ENCODE measurements at places on chromosomes 5 and 9.

GRCh38 chr5:65252977-65253376 lies 228.7 kb downstream of the ADAMTS6 start:
- DNase-seq: no peak

- no peak for DNase-seq
Observed at GRCh38 chr5:1502046-1502736, 21.6 kb downstream of the LPCAT1 start.

- no peak for DNase-seq
Observed at GRCh38 chr5:31137676-31138075, 55.8 kb upstream of the CDH6 start.

DNA sequence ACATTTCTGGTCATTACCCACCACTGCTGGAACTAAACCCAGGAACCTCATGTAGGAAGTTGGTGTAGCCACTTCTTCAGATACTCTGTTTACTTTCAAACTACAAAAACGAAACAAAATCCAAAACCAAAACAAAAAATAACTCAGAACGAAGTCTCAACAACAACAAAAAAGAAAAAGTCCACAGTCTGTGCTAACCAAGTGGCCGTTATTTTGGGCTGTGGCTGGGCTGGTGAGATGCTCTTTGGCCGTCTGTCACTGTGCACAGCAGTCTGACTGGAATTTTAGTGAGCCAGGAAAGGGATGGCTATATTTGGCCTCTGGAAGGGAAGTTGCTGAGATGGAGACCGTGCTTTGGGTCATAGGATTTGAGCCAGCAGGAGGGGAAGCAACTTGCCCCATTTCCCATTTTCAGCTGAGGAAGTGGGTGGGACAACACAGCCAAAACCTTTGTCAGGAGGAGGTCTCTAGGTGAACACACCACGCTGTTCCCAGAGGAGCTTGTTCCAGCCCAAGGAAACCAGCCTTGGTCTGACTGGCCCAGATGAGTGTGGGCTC lies 334.1 kb downstream of the ZSWIM6 start:
- no peak for DNase-seq

- DNase-seq: no peak
Observed at GRCh38 chr5:6820851-6821479, 107.7 kb downstream of the TENT4A start.

GRCh38 chr5:9932770-9933169 lies 302.6 kb upstream of the TAS2R1 start:
- no peak for DNase-seq

DNA sequence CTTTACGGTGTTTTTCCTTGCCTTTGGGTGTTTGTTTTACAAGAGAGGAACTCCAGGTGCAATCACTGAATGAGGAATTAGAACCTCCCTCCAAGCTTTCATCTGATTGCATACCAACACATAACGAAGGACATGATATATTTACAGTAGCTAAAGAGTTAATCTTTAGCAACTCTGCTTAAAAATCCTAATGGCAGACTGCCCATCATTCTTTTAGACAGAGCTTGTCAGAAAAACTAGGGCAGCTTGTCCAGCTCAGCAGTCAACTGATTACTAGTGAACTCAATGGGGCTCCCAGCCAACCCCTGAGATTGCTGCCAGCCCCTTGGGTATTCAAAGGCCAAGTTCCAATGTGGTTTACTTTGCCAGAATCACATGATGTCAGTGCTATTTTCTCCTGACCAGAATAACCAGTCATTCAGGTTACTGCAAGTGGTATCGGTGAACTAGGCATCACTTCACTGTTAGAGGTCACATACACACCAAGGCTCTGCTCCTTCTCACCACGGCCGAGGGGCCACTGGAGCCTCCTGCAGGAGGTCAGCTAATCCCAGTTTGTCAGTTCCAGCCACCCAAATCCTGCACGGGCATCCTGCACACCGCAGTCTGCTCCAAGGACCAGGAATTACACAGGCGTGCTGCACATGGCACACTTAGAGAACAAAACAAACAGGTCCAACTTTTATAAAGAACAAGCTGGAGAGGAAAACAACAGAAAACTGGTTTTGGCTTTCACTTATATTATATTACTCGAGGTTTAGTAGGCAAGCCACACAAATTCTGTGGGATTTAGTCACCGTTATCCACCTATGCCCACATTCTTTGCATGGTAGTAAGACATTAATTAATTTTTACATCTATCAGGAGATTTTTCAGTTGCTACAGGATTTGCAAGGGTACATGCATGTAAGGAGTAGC lies 62.5 kb downstream of the NFIB start:
- DNase-seq: no peak

DNA sequence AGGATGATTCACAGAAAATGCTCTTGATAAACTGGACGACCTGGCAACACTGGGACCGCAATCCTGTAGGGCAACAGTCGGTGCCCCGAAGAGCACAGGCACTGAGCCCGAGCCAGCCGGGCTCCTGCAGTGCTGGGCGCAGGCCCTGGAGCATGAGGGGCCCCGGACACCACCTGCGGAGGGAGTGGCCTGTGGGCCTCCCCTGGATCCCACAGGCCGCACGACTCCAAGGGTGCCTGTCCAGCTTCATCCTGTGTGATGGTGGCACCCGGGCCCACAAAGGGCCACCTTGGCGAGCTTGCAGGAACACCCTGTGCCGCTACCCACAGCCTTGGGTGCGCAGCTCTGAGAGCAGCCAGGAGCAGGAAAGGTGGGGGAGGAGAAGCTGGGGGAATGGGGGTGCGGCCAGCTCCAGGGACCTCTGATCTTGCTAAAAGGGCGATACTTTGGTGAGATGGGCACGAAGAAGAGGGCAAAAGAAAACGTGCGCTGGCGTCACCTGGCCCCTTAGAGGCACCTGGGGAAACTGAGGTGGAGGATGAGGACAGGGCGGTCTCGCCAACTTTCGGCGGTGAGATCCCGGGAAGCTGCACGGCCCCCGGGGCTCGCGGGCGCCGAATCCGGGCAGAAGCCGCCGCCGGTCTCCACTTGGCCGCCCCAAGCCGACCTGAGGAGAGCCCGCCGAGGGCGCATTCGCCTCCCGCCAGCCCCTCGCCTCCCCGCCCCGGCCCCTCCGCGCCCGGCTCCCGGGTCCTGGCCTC lies 722 bp downstream of the TBC1D9B start:
- no peak for DNase-seq

GRCh38 chr5:96483878-96484277 lies 50.8 kb upstream of the PCSK1 start:
- no peak for DNase-seq

DNA sequence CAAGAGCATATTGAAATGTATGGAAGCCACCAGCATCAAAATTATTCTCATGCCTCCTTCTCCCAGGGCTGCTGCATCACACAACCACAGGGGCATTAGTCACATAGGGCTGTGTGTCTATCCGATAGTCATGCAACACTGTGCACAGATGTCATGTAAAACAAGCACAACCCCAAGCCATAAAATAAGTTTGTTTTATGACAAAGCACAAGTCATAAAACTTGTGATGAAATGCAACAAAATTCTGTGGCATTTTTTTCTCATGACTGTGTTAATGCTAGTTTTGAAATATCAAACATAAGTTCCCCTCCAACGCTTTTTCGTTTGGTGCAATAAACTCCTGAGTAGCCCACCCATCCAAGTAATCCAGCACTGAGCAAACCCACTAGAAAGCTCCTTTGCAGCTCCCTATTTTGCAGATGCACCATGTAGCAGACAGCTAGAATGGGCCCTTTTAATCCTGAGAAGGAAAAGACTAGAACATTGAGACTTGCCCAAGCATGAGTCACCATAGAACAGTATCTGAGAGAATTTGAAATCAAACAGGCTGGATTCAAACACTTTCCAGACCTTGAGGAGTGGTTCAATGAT lies 93.3 kb upstream of the ZNF366 start:
- no peak for DNase-seq

GRCh38 chr5:40733879-40734563 lies 21.7 kb downstream of the TTC33 start:
- no peak for DNase-seq

- no peak for DNase-seq
Observed at GRCh38 chr5:148491015-148491792, 107.4 kb downstream of the FBXO38 start.

GRCh38 chr5:34480810-34481528 lies 175.2 kb upstream of the RAI14 start:
- DNase-seq: no peak

- DNase-seq: no peak
Observed at GRCh38 chr5:89729623-89730301, 679.8 kb downstream of the CETN3 start.

DNA sequence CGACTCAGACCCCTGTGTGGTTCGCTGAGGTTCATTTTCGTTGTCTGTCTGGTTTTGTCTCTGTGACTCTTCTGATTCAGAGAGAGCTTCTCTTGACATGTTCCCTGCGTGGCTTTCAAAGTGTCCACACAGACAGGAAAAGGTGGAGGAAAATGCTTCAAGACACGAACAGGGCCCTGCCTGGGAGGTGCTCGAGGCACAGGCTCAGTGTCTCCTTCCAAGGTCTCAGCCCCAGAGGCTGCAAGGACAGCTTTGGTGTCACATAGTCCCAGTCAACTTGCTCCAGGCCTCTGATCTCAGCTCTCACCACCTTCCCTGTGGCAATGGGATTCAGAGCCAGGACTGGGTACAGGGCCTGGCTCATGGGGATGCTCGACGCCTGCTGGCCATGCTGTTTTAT lies 51.6 kb upstream of the SARDH start:
- DNase-seq: no peak

DNA sequence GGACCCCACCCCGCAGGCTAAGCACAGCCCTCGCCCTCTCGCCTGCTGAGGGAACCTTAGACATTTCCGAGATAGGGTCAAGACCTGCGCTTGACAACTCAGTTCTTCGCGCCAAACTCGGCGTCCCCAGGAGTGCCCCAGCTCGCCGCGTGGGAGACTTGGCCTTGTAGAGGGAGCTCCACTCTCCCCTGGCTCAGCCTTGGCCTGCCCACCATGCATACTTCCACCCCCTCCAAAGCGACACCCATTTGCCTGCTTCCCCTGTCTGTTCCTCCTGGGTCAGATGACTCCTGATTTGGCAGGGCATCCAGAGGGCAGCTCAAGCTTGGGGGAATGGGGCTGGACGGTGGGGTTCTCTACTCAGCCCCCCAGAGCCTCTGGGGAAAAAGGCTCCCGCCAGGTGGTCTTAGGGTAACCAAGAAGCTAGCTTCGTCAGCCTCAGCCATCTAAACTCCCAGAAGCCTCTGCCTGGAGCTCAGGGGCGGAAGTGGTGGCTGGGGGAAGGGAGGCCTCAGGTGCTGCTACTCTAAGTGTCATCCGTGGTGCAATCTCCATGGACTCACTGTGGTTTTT lies 560 bp downstream of the DOCK2 start:
- DNase-seq: peak; percentile 37

- no peak for DNase-seq
Observed at GRCh38 chr9:134968011-134968822, 50.5 kb upstream of the FCN1 start.

DNA sequence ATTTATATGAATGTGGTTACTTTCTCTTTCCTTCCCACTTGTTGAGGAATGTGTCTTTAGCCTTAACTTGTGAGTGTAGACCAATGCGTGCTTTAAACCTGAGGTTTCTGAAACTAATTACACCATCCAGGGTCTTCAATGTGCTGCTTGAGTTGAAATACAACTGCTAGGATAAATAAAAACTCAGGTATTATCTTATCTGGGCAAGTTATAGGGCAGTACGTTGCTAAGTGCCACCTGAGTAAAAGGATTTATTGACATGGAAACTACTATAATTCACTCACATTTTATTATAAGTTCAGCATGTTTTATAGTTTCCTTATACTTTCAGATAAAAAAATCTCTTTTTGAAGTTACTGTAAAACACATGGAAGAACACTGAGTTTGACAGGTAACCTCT lies 1136.8 kb upstream of the NUDT12 start:
- no peak for DNase-seq

GRCh38 chr5:72622170-72622760 lies 115.1 kb upstream of the ZNF366 start:
- DNase-seq: no peak

GRCh38 chr9:12849486-12850003 lies 74.7 kb downstream of the LURAP1L start:
- DNase-seq: no peak

- no peak for DNase-seq
Observed at GRCh38 chr5:81601919-81602318, 149.0 kb downstream of the SSBP2 start.

GRCh38 chr5:176578391-176578808 lies 29.3 kb downstream of the CDHR2 start:
- DNase-seq: no peak

DNA sequence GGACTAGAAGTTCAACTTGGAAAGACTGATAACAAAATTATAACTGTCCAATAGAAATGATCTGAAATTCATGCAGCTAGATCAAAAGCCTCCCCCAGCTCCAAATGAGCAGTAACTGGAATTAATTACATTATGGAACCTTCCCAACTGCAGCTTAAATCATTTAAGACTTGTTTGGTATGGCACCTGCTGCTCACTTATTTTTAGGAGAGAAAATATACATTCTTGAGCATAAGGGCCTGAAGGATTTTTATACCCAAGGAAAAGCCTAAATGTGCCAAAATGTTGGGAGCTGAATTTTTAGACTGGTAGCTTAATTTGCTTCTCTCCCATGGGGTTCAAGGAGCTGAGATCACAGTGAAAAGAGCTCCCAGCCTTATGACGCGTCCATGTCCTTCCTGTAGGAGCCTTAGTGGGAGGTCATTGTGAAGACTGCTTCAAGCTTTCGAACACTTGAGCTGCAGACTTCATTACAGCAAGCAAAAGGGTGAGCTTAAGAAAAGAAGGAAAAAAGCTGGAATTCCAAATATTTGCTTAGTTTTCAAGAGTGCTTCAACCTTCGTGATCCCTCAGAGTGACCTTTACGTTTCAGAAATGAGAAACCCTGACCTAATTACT lies 276.0 kb downstream of the DMAC1 start:
- no peak for DNase-seq

DNA sequence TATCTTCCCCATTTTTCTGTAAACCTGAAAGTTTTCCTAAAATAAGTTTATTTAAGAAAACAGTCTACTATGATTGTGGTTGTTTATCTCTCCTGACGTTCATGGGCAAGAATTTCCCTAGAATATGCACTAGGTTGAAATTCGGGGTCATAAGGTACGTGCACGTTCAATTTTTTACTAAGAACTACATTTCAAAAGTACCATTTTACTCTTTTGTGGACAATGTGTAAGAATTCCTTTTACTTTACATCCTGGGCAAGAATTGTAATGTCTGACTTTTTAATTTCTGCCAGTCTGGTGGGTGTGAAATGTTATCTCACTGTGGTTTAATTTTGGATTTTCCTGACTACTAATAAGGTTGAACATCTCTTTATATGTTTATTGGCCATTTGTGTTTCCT lies 12.4 kb downstream of the IL5 start:
- no peak for DNase-seq

DNA sequence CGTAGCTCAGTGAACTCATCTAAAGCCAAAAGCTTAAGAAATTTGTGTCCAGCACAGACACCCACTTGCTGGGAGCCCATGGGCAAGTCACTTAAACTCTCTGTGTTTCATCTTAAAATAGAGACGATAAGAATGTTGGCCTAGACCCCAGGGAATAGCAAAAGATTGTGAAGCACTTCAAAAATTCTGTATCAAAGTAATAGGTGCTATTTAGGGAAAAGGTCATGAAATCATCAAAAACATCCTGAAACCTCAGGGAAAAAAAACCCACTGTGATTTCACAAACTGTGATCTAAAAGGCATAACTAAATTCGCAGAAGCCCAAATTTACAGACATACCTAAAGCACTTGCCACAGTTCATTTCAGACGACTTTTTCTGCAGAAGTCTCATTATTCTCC lies 278.3 kb downstream of the NR2F1-AS1 start:
- no peak for DNase-seq

- DNase-seq: no peak
Observed at GRCh38 chr5:137361280-137361679, 137.8 kb downstream of the SPOCK1 start.

- no peak for DNase-seq
Observed at GRCh38 chr9:86550401-86550800, 196.2 kb upstream of the TUT7 start.
